ENCODE measurements at places on chromosomes 3 and 15. TPM values are rescaled to one million over a fixed set of nuclear protein-coding genes. Genes with fewer than 3 reads are reported as not detected.

DNA sequence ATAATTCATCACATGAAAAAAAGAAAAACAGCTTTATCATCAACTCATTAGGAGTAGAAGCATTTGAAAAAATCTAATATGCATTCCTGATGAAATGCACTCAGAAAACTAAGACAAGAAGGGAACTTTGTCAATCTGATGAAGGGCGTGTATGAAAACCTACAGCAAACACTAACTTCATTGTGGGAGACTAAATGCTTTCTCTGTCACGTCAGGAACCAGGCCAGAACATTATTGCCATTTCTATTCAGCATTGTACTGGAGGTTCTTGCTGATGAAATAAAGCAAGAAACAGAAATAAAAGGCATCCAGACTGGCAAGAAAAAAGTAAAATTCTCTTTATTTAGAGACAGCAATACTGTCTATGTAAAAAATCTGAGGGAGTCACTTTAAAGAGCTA lies 235.2 kb downstream of the GABRB3 start:
- DNase-seq: no peak
- H3K4me1 ChIP-seq: no peaks in the 10 kb centered on the region
- H3K27ac ChIP-seq: no peak overlapping the region
- no peak overlapping the region for H3K4me3 ChIP-seq
- no peaks in the 10 kb centered on the region for H3K27me3 ChIP-seq

GRCh38 chr3:72766866-72767265 lies 81.4 kb downstream of the SHQ1 start:
- H3K27ac ChIP-seq: no peak overlapping the region
- H3K4me3 ChIP-seq: no peak overlapping the region
- no peaks in the 10 kb centered on the region for H3K27me3 ChIP-seq

DNA sequence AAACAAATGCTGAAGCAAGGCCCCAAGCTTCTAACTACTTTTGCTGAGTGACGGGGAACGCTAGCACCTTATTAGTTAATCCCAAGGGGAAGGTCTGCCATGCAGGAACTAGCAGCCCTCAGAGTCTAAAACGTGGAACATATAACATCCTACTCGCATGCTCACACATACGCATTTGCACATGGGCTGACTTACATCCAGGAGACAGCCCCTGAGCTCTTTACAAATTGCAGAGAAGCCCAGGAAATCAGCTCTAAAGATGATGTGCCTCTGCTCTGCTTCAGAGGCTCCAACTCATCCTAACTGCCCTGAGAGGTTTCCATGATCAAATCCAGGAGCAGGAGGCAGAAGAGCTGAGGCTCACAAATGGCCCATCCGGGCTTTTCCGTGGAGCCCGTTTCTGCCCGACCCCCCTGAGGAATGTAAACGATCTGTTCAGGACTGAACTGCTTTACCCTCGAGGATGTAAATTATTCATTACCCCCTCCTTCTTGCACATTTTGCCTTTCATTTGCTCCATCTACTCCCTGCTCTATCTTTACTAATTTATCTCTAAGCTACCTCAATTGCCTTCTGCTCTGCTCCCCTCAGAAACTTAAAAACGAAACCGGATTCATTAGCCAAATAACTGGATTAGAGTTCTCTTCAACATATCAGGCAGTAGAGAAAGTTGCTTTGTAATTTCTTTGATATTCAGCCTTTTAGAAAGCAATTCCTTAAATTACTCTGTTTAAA lies 141.9 kb upstream of the CCDC54 start:
- DNase-seq: peak; percentile 56
- H3K4me1 ChIP-seq: peaks cover 7% of the 10 kb centered on the region
- peak overlapping the region; percentile 90 for H3K4me3 ChIP-seq
- H3K36me3 ChIP-seq: no peaks in the 10 kb centered on the region
- no peak overlapping the region for H3K27ac ChIP-seq

- H3K4me3 ChIP-seq: no peak overlapping the region
- no peak overlapping the region for H3K27ac ChIP-seq
- H3K4me1 ChIP-seq: no peaks in the 10 kb centered on the region
- no peaks in the 10 kb centered on the region for H3K27me3 ChIP-seq
- peaks cover 33% of the 10 kb centered on the region for H3K36me3 ChIP-seq
- DNase-seq: no peak
Measured at GRCh38 chr15:65690778-65691177, 69.0 kb downstream of the SLC24A1 start.

GRCh38 chr15:68518785-68519430 lies 59.9 kb upstream of the CORO2B start:
- H3K36me3 ChIP-seq: no peaks in the 10 kb centered on the region
- no peak overlapping the region for H3K4me3 ChIP-seq
- H3K27ac ChIP-seq: no peak overlapping the region
- DNase-seq: no peak

- H3K4me1 ChIP-seq: peaks cover 21% of the 10 kb centered on the region
- H3K36me3 ChIP-seq: no peaks in the 10 kb centered on the region
- H3K27me3 ChIP-seq: no peaks in the 10 kb centered on the region
- no peak overlapping the region for H3K4me3 ChIP-seq
- no peak overlapping the region for H3K27ac ChIP-seq
- DNase-seq: peak; percentile 57
Measured at GRCh38 chr3:41265011-41265545, 65.8 kb downstream of the CTNNB1 start.

DNA sequence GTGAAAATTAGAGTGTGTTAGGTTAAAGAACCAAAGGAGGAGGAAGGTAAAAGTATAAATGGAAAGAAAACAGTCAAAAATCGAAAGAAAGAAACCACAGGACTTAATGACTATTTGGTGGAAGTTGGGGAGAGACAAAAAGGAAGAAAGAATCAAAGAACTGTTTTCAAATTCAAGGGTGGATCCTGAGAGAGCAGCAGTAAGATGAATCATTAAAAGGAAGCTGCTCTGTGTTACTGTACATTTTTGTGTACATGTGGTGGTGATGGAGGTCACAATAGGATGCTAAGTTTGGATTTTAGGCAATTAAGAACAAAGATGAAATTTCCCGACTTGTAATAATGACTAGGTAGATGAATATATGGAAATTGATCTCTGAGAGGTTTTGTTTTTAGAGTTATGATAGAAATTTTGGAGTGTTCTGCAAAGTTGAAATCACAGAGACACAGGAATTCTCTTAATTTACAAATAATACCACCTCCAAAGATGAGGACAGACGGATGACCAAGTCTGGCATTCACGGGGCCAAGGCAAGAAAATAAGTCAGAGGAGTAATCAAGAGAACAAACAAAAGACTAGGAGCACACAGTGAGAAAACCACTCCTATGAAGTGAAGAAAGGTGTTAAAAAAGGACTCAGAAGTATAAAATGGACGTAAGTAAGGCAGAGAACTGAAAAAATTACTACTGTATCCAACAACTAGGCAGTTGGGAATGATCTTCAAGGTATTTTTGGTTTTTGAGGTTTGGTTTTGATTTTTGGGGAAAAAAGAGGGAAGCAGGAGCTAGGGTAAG lies 7.1 kb downstream of the DHX36 start:
- H3K4me1 ChIP-seq: peaks cover 13% of the 10 kb centered on the region
- peak overlapping the region; percentile 28 for H3K27ac ChIP-seq
- DNase-seq: peak; percentile 45
- H3K27me3 ChIP-seq: no peaks in the 10 kb centered on the region

DNA sequence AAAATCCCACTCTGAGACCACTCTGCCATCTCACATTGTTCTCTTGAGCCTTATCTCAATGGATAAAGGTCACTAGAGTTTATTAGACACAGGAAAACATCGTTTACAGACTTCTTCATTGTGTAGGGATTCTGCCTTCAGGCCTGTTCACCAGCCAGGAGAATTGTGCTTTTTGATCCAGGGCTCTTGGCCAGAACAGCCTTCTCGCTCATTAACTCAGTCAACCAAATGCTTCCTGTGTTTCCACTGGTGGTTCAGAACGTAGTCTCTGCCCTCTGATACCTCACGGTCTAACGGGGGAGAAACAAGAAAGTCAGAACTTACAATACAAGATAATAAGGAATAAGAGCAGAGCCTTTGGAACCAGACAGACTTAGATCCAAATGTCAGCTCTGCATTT lies 54.2 kb upstream of the TSEN2 start:
- no peaks in the 10 kb centered on the region for H3K4me1 ChIP-seq
- H3K36me3 ChIP-seq: no peaks in the 10 kb centered on the region
- no peak for DNase-seq
- H3K4me3 ChIP-seq: no peak overlapping the region
- no peak overlapping the region for H3K27ac ChIP-seq

- no peaks in the 10 kb centered on the region for H3K36me3 ChIP-seq
- H3K27me3 ChIP-seq: no peaks in the 10 kb centered on the region
- H3K4me1 ChIP-seq: peaks cover 11% of the 10 kb centered on the region
- H3K27ac ChIP-seq: no peak overlapping the region
- no peak overlapping the region for H3K4me3 ChIP-seq
Measured at GRCh38 chr3:73465926-73466325, 158.8 kb downstream of the PDZRN3 start.

DNA sequence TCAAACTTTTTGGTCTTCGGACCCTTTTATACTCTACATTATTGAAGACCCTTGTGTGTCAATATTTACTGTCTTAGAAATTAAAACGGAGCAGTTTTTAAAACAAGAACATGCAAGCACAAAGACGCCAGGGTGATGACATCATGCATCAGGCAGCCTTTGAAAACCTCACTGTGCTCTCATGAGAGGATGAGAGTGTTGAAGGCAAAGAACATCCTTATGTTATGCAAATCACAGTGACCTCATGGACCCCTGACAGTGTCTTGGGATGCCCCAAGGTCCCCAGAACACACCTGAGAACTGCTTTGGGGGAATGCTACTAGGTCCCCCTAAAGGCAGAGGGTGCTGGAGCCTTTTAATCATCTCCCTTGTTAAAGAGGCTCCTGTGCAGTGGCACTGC lies 51.6 kb downstream of the CHDH start:
- H3K27me3 ChIP-seq: no peaks in the 10 kb centered on the region
- H3K4me1 ChIP-seq: peaks cover 11% of the 10 kb centered on the region
- no peak overlapping the region for H3K27ac ChIP-seq
- peak; percentile 79 for DNase-seq

- no peak overlapping the region for H3K4me3 ChIP-seq
- peaks cover 4% of the 10 kb centered on the region for H3K4me1 ChIP-seq
- no peaks in the 10 kb centered on the region for H3K36me3 ChIP-seq
- DNase-seq: no peak
- peaks cover 16% of the 10 kb centered on the region for H3K27me3 ChIP-seq
Measured at GRCh38 chr3:66497985-66498671, 2.7 kb downstream of the LRIG1 start.

DNA sequence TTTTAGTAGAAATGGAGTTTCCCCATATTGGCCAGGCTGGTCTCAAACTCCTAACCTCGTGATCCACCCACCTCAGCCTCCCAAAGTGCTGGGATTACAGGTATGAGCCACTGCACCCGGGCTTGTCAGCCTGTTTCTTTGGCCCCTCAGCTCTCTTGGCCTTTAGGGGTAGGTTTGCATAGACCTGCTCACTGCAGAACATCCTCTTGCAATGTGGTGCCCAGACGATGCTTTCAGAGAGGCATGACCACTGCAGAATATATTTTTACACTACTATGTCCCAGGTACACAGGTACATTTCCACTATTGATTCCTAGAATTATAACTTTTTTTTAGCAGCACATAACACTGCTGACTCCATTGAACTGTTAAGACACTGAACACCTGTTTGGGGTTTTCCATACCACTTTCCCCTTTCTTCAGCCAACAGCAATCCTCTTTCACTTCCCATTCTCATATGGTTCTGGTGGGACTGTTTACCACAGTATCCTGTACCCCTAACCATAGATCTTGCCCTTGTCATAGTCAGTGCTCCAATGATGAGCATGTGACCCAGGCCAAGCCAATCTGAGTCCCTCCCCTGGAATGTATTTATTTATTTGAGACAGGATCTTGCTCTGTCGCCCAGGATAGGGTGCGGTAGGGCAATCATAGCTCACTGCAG lies 21.1 kb downstream of the CCDC32 start:
- H3K4me3 ChIP-seq: no peak overlapping the region
- no peaks in the 10 kb centered on the region for H3K27me3 ChIP-seq
- H3K27ac ChIP-seq: no peak overlapping the region

GRCh38 chr3:134002306-134002705 lies 27.4 kb downstream of the SLCO2A1 start:
- peaks cover 13% of the 10 kb centered on the region for H3K4me1 ChIP-seq
- H3K4me3 ChIP-seq: no peak overlapping the region

DNA sequence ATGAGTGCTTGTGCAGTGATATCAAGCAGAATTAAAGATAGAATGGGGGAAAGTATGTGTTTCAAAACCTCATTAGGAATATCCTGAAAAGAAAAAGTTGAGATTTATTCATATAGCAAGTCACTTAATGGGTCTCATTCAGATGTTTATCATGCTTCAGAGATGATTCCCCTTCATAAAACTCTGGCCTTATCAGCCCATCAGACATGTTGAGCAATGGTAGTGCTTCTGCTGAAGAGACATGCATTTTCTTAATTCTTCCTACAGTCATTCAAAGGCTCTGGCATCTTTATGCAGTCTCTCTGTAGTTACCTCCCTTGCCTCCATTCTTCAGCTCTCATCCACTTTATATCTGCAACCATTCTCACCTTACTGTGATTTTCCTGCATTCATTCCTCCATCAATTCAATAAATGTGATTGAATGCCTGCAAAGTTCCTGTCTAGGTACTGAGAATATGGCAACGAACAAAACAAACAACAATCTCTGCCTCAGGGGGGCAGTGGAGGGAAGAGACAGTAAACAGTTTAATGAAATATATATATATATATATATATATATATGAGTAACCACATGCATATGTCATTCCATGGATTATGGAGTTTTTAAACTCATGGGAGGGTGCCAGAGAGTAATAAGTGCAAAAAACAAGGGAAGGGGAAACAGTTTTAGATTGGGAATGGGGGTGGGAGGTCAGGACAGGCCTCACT lies 138.5 kb downstream of the NECTIN3 start:
- no peaks in the 10 kb centered on the region for H3K36me3 ChIP-seq
- no peaks in the 10 kb centered on the region for H3K27me3 ChIP-seq
- H3K4me3 ChIP-seq: 0 out of 2 replicates have a peak overlapping the region, but pooled peaks have one; percentile 11
- peaks cover 31% of the 10 kb centered on the region for H3K4me1 ChIP-seq
- peak; percentile 67 for DNase-seq
- peak overlapping the region; percentile 22 for H3K27ac ChIP-seq

DNA sequence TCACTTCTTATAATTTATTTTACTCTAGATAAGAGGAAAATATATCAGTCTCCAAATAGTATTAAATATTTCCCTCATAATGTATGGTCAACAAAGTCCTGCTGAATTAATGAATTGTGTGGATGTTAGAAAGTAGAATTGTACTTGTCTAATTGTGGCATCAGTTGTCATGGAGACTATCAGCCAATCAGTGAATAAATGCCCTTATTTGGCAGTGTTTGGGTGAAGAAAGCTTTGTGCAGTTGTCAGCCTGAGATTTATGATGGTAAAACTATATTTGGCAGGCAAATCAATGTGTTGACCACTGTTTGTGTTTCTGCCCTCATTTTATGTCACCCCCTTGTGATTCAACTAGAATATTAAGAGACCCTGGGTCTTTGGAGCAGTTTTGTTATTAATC lies 293.6 kb upstream of the MDFIC2 start:
- no peak overlapping the region for H3K27ac ChIP-seq
- DNase-seq: no peak
- H3K36me3 ChIP-seq: no peaks in the 10 kb centered on the region
- no peaks in the 10 kb centered on the region for H3K4me1 ChIP-seq

TMEM108 gene
- not detected for total RNA-seq
